ENCODE measurements at places on chromosomes 13 and 19.

DNA sequence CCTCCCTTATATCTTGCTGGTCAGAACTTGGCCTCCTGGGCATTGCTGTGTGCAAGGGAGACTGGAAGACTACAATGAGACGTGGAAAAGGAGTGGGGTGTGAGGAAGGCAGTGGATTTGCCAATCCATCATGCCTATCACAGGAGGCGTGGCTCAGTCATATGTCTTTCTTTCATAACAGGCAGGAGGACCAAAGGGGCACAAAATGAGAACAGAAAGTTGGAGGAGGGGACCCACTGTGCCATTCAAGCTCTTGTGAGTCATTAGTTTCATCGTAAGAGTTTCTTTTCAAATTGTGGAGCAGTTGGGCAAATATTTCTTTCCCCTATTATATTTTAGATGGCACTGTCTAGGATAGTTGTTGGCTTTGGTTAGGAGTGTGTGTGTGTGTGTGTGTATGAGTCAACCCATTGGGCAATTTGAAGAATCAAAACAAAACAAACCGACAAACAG is 471.5 kb downstream of the TSHZ3 start:
- no peak for DNase-seq

- no peak for DNase-seq
Observed at GRCh38 chr13:91212231-91212630, 135.3 kb upstream of the MIR17HG start.

DNA sequence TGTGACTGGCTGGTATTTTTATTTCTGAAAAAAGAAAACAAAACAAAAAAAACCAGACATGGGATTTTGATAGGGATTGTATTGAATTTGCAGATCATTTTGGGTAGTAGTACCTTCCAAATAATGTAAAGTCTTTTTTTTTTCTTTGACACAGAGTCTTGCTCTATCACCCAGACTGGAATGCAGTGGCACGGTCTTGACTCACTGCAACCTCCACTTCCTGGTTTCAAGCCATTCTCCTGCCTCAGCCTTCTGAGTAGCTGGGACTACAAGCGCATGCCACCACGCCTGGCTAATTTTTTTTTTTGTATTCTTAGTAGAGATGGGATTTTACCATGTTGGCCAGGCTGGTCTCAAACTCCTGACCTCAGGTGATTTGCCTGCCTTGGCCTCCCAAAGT is 4.2 kb downstream of the ZNF101 start:
- no peak for DNase-seq

DNA sequence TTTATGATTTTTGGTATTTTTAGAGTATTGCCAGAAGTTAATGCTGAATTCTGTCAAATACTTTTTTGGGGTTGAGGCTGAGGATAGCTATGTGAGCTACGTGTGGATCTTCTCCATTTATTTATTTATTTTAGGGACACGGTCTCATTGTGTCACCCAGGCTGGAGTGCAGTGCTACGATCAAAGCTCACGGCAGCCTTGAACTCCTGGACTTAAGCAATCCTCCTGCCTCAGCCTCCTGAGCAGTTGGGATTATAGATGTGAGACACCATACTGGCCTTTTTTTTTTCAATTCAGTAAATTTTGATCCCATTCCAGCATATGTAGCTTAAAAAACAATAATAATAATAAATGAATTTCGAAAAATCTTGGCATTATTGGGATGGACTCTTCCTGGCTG is 21.1 kb downstream of the ING1 start:
- no peak for DNase-seq

DNA sequence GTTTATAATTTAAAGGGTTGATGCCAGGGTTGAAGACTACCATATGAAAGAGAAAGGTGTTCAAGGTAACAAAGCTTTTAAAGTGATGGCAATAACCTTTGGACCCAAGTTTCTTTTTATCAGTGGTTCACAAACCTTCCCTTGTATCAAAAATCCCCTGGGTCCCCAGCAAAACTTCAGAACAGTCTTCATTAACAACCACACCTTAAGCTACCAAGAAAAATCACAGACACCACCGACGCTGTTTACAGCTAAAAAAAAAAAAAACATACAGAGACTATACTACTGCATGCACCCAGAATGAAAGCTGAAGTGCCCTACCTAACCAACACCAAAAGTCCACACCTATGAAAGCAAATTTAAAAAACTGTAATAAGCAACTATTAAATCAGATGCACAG is 13.4 kb downstream of the CNMD start:
- no peak for DNase-seq

DNA sequence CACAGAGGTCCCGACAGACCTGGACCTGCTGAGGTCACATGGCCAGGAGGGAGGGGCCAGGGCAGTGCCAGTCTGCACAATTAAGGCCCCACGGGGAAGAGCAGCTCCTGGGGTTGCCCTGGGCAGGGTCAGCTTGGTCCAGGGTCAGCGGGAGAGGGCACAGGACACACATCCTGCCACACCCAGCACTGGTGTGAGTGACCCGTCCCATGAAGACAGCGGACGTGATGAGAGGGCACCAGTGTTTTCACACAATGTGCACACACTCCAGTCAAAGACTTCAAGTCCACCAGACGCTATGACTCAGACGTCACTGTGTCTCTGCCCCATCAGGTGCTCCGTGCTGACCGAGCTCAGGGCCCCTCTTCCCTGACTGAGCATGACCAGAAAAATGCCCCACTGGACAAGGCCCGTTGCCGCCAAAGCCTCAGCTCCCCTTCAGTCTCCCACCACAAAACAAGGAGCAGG is 4.2 kb downstream of the TMEM259 start:
- DNase-seq: no peak

- no peak for DNase-seq
Observed at GRCh38 chr13:78700121-78700910, 41.4 kb upstream of the OBI1 start.

GRCh38 chr13:47798906-47799305 is 202.2 kb downstream of the SUCLA2 start:
- no peak for DNase-seq

DNA sequence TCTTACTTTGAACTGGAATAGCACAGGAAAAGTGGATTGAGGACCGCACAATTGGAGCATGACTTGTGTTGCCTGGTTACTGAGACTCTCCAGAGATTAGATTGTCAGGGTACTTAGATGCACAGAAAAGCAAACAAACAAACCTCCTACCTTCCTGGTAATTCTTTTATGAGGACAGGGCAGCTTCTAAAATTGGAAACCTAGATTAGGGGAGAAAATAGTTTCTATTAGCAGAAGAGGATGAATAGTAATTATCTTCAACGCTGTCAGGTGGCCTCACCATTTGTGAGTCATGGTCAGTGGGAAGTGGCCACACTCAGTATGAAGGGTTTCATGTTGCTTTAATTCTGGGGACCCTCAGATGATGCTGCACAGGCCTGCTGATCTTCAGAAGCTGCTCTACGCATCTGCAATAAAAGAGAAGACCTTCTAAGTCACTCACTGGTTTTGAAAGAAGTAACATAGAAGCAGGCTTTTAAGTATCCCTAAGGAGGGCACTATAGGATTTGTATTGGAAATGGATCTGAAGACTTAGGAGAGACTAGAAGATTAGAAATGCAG is 106.8 kb downstream of the LACC1 start:
- no peak for DNase-seq

DNA sequence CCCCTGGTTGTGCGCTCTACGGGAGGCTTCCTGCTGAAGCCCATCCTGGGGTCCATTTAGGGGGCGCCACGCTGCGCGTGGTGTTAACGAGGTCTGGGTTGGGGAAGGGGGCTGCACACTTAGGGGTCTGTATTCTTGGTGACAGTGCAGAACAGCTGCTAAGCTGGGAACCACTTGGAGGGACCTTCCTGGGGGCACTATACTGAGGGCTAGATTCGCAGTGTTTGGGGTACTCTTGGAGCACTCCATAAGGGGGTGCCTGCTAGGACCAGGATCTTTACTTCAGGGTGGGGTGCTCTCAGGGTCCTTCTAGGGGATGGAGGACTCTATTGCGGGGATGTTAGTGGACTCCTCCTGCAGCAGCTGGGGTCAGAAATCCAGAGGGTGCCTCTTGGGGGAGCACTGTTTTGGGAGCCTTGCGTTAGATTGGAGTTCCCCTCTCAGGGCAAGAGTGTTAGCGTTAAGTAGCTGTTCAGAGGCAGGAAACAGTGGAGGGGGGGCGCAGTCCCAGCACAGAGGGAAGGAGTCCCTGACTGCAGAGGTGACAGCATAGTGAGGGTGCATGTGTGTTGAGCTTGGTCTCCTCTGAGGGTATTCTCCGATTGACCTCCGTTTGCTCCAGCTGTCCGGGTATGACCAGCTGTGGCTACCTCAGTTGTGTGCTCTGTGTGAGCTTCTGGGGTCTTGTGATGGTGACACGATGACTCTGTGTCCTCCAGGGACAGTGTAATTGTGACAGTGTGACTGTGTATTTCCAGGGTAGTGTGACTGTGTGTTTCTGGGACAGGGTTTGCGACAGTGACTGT is 1.1 kb downstream of the PDE4A start:
- DNase-seq: no peak

All from CD4-positive, alpha-beta T cell treated with Interleukin-2 at 100 ng/mL for 4 hours (primary cell).